GM13977 (cell line): ENCODE measurements at places on chromosomes 7 and 10.

DNA sequence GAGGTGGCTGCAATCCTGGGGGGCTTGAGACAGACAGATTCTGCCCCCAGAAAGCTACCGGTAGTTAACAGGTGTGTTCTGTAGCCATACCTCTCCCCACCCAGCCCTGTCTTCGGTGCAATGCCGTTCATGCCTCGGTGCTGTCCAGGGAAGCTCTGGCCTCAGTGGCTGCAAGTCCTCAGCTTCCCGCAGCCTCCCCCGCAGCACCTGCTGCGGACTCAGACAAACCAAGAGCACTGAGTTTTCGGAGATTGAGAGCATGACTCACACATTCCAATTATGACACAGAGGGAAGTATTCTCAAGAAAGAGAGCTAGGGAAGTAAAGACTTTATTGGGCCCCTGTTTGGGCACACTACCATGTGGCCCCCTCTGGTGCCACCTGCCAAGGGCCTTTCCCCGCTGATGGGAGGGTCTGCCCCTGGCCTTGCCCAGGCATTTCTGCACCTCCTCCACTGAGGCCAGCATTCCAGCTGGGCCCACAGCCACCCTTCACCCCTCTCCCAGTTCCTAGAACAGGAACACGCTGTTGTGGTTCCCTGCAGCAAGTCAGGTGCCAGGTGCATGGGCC, 30.2 kb upstream of the EZH2 start:
- peak; percentile 32 for DNase-seq

DNA sequence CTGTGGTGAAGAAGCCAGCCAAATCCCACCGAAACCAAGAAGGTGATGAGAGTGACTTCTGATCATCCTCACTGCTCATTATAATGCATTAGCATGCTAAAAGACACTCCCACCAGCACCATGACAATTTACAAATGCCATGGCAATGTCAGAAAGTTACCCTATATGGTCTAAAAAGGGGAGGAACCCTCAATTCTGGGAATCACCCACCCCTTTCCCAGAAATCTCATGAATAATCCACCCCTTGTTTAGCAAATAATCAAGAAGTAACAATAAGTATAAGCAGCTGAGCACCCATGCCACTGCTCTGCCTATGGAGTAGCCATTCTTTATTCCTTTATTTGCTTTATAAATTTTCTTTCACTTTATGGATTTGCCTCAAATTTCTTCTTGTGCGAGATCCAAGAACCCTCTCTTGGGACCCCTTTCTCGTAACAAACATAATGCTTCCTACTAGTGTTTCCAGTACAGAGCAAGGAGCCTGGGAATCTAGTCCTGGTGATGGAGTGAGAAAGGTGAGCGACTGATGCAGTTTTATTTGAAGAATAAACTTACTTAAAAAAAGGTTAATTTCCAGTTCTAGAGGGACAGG, 18.4 kb upstream of the EXOC6 start:
- no peak for DNase-seq

DNA sequence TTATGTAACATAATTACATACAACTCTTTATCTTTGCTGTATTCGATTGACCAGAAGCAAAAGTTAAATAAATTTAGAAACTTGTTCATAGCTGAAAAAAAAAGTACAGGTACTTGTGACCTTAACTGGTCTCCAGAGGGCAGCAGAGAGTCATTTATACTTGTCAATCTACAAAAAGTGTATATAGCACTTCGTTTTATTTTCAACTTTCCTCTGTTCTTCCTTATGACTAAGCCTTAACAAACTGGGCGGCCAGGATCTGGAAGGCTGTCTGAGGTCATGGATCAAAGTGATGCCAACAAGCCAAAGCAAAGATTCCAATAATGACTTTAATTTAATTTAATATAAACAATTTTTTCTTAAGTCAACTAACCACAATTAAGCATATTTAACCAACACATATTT, 29.8 kb downstream of the C10orf67 start:
- peak; percentile 39 for DNase-seq

- peak; percentile 37 for DNase-seq
These were observed 18.8 kb upstream of the MINDY3 start for GRCh38 chr10:15879058-15879457.

- no peak for DNase-seq
These were observed 4.1 kb upstream of the MMD2 start for GRCh38 chr7:4962872-4963775.

DNA sequence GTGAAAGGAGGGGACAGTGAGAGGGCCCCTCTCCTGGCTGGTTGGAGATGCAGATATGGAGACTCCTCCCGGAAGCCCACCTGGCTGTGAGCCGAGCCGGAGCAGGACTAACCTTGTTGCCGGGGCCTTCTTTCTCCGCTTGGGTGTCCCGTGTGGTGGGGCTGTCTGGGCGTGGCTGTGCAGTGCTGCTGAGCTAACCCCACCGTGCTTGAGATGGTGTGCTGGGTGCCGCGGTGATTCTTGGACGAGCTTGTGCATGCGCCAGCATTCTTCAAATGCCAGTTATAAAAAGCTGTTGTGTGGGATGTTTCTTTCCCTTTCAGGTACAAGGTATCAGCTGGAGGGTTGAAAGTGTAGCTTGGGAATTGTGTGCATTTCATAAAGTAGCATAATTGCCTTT, 48.8 kb downstream of the DAGLB start:
- DNase-seq = no peak

DNA sequence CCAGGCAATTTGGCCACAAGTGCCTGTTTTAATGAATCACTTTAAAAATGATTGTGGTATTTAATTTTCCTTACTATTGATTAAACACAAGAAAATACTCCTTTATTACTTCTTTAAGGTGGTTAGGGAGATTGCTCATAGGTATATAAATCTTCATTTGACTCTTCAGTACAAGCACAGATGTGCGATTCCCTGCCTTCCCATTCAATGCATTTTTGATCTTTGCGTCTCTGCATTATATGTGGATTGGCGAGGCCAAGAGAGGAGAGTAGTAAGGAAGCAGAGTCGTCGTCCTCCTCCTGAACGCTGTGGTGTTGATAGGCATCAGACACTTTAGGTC, 683.7 kb downstream of the LRMDA start:
- DNase-seq = no peak

DNA sequence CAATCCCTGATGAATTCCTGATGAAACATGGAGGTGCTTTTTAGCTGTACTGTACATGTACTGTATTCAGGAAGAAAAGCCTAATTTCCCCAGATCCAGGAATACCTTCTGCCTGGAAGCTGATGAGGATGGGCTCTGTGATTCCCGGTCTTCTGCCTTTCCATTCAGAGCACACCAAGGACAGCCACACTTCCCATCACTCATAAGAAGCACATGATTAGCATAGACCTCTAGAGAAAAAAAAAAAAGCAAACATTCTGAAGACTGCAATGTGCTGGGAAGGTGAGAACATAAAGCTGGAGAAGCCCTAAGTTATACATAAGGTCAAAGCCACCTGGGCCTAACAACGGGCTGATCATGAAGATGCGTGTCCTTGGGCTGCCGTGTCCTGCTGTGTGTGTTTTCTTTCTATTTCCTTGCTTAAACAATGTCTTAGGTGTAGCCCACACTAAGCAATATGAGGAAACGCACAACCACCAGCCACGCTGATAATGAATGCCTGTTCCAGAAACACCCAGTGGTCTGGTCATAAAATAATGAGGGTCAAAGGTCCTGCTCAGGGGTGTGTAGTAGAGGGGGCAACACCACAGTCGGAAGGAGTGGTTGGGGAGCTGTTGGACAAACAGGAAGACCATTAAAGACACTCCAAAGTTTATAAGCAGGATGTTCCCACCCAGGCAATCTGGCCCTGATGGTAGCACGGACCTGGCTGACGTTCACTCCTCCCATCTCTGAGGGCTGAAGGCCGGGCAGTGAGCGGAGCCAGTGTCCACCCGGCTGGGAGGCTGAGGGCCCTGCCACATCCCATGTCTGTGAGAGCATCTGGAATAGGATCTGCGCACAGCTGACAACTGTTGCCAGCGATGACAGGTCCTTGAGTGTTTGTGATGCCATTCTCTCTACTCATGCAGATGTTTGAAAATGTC, 7.9 kb downstream of the PKD1L1 start:
- no peak for DNase-seq

- DNase-seq = no peak
These were observed 52.5 kb upstream of the CCDC6 start for GRCh38 chr10:59958882-59959281.

- DNase-seq = no peak
These were observed 26.9 kb downstream of the BLVRA start for GRCh38 chr7:43785420-43785819.

- DNase-seq = no peak
These were observed 42.1 kb downstream of the KAT6B start for GRCh38 chr10:74868392-74868977.

- peak; percentile 68 for DNase-seq
These were observed 287.2 kb upstream of the MKLN1 start for GRCh38 chr7:131040467-131040932.

GRCh38 chr7:108686494-108686893, 116.8 kb downstream of the DNAJB9 start:
- DNase-seq = no peak

- no peak for DNase-seq
These were observed 243.1 kb downstream of the KIAA1217 start for GRCh38 chr10:24452030-24452429.

DNA sequence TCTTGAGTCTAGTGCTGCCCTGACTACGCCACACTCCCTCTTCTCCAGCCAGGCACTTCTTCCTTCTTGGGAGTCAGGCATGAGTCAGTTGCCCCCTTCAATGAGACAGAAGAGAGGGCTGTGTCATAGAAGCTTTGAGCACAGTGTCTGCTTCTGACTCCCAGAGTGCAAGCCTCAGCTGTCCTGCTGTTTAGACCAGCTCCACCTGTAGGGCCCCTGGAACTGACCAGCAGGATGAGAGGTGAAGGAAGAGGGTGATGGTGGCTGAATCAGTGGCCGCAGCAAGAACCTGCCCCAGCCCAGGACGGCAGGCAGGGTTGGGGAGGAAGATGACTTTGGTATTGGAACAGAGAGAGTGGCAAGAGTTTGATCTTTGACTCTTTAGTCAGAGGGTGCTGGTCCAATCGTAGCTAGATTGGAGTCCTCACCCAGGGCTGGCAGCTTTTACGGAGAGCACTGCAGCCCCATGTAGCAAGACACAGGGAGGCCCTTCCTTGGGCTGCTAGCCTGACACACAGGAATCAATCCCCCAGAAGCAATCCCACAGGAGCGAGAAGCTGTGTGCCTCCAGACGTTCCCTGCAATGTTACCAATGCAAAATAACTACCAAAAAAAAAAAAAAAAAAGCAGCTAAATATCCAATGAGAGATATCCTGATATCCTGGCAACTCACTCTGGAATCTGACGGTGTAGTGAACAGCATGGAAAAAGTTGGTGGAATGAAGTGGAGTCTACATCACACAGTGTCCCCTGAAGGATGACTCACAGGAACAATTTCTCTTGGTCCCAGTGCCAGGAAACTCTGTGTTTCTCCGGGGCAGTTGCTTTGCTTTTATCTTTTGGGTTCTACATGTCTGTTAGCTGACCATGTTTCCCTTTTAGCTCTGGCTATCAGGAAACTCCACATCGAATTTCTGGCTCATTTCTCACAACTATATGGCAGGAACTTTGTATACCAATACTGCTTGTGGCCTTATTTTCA, 6.9 kb downstream of the C10orf62 start:
- DNase-seq = no peak

- no peak for DNase-seq
These were observed 20.6 kb upstream of the CHRM2 start for GRCh38 chr7:136847858-136848257.

GRCh38 chr7:18706670-18707069, 211.1 kb downstream of the HDAC9 start:
- DNase-seq = no peak

DNA sequence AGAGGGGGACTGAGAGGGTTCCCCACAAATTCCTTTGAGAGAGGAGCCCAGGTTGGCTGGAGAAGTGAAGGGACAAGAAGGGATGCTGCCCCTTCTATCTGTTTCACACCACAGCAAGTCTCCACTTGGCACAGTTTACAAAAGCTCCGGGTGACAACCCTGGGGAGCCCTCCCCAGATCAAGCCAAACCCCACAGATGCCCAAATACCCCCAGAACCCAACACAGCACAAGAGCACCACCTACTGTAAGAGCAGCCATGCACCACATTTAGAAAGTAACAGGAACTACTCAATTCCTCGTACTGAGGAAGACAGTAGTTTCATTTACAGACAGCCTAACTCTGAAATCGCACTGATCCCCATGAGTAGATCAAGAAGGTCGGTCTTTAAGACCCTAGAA, 67.8 kb upstream of the ATP6V0A4 start:
- peak; percentile 72 for DNase-seq

DNA sequence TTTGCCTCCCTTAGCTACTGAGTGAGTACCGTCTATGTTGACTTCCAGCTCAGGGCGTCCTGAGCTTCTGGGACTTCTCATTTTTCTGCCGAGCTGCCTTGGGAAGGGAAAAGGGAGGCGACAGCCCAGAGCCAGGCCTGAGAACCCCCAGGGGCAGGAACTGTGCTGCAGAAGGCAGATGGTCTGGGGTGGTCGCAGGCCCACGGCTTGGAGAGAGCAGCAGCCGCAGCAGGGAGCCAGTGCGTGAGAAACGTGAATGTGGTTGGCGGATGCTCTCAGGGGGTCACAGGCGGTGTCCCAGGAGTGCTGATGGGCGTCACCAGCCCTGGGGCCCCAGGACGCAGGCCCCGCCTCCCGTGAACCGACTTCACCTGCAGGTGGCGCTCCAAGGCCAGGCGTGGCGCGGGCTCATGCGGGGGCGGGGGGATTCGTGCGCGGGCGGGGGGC, 9.2 kb upstream of the PWWP2B start:
- peak; percentile 94 for DNase-seq

- no peak for DNase-seq
These were observed 110.7 kb upstream of the SEMA3C start for GRCh38 chr7:81029511-81029910.

- no peak for DNase-seq
These were observed 25.5 kb downstream of the NYAP1 start for GRCh38 chr7:100509231-100509630.

DNA sequence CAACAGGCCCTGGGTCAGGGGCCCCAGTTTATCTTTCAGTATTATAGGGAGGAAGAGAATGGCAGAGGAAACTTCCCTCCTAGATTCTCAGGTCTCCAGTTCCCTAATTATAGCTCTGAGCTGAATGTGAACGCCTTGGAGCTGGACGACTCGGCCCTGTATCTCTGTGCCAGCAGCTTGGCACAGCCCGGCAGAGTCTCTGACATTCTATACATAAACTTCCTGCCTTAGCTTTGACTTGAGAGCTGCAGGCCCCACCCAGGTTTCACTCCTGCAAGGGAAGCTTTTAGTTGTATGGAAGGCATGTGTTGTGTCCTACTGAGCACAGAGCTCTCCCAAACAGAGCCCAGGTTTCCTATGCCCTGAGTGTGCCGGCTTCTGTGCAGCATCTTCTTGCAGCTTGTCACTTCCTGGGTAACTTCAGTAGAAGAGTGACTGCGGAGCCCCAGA, 205.6 kb upstream of the PRSS58 start:
- no peak for DNase-seq

- no peak for DNase-seq
These were observed 49.6 kb downstream of the ASB13 start for GRCh38 chr10:5616836-5617235.

GRCh38 chr10:44911081-44911540, at the start of gene TMEM72:
TSS of gene TMEM72 (plus strand) at chr10:44911337. CDS start at chr10:44911513, 176 bp downstream.
- no peak for DNase-seq
